Activated naive CD4-positive, alpha-beta T cell (primary cell): ENCODE measurements at places on chromosomes 3 and 15.

- DNase-seq: no peak
Observed at GRCh38 chr3:27456554-27456953, 27.6 kb downstream of the SLC4A7 start.

- DNase-seq: no peak
Observed at GRCh38 chr3:59605944-59606534, 556.2 kb upstream of the CFAP20DC start.

DNA sequence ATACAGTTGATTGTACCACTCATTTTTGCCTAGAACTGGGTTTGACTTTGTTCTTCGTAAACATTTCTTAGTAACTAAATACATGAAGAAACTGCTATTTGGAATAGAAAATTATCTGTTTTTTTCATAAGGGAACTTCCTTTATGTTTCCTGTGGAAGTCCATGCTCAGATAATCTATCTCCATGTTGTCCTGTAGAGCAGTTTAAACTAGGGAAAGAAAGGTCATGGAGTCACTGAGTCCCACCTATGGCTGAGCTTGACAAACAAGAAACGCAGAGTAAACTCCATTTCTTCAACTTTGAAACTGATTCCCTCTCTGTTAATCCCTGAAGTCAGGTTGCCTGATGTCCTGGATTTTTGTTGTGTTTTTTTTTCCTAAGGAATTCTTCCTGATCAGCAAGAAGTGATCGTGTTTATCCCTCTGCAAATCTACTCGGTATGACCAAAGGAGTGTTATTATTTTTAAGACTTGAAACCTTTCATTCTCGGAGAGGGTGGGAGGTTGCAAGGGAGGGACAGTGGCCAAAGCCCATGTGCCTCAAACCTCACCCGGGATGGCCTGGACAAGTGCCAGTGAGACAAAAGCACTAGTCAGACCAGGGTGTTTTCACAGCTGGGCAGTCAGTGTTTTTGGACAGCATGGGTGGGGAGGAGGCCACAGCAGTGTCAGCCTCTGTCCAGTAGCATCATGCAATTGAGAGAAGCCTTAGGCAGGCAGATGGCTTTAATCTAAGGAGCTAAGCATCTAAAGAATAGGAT, 129.8 kb upstream of the PHLDB2 start:
- DNase-seq: no peak

DNA sequence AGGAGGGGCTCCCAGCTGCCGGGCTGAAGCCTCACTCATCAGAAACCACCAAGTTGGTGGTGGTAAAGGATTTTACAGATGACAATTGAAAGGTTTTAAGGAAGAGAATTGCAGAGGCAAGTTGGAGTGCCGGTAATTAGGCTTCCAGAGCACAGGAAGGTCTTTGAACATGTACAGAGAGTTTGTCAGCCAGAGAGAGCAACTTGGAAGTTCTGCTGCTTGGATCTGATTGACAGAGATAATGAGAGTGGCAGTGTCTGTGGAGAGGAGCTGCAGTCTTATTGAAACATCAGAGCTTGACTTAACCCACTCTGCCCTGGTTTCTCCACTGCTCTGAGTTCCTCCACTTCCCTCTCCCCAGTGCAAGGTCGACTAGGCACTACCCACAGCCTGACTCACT, 448.6 kb downstream of the EPHB1 start:
- no peak for DNase-seq

- DNase-seq: no peak
Observed at GRCh38 chr15:72534523-72534922, 60.4 kb downstream of the ARIH1 start.

- no peak for DNase-seq
Observed at GRCh38 chr15:43799209-43799944, 643 bp downstream of the SERINC4 start.

DNA sequence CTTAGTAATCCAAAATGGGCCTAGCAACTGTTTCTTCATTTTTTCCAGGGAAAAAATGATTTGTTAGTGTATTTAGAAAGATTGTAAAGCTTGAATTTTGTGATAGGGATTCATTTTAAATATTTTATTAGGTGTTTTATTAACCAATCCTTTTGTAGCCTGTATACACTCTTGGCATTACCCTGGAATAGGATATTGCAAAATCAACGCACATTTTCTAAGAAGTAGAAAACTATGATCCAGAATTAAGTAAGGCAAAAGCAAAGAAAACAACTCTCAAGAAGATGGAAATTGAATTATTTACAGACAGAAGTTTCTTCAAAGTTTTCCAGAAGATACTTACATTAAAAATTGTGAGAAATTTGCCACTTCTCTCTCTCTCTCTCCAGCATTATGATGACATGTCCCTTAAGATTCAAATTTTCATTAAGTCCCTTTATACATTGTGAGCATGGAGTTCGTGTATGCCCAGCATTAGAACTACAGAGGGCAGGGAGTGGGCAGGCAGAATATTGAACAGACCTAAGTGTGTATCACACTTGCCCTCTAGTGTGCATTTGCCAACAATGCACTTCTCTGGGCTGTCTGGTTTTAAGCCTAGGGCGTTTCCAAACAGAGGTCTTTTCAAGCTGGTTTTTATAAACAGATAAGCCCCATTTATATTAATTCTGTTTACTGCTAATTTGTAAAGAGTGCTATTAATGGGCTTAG, 28.5 kb upstream of the CMSS1 start:
- DNase-seq: no peak
